Fibroblast of villous mesenchyme (primary cell): ENCODE measurements at places on chromosomes 4 and X. TPM values are rescaled to one million over a fixed set of nuclear protein-coding genes. Genes with fewer than 3 reads are reported as not detected.

The FAM9C gene
- under 0.01 TPM in 2 replicates for total RNA-seq

The RASL11B gene
- total RNA-seq, result 0.43 and 1.3 TPM in 2 replicates

The CENPVL2 gene
- total RNA-seq, result not detected in 2 replicates

The MAGEH1 gene
- 37.6 and 37.7 TPM in 2 replicates for total RNA-seq

The REELD1 gene
- total RNA-seq, result not detected in 2 replicates

The MAGEA11 gene
- total RNA-seq, result not detected in 2 replicates

DNA sequence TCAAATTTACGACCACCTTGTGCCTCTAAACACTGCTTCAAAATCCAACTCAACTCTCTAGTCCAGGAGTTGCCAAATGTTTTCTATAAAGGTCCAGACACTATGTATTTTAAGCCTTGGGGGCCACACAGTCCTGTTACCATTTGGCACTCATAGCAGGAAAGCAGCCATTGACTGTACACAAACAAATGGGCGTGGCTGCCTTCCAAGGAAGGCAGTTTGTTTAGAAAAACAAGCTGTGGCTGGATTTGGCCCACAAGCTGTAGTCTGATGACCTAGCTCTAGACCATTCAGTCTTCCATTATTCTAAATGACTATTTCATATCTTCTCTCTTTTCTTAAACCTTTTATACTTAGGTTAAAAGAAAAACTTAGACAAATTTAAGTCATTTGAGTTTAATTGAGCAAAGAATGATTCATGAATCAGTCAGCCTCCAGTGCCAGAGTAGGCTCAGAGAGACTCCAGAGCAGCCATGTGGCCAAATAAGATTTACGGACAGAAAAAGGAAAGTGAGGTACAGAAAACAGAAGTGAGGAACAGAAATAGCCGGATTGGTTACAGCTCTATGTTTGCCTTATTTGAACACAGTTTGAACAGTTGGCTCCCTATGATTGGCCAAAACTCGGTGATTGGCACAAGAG is 825.8 kb upstream of the LCORL start:
- DNase-seq, result peak; percentile 22

DNA sequence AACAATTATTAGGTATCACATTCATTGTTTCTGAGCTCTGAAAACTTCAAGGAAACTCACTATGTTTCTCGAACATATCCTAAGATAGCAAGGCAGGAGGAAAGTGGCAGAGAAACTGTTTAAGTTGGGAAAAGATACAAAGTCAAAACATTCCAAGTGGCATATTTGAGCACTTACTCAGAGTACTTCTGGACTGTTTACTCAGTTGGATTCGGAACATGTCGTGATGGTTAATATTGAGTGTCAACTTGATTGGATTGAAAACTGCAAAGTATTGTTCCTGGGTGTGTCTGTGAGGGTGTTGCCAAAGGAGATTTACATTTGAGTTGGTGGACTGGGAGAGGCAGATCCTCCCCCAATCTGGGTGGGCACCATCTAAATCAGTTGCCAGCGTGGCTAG is 298.3 kb downstream of the IL1RAPL2 start:
- no peak for DNase-seq

- DNase-seq, result no peak
Observed at GRCh38 chr4:119794113-119794512, 165.5 kb upstream of the PDE5A start.

GRCh38 chr4:103197765-103198110 is 405 bp downstream of the CENPE start:
- DNase-seq, result no peak

GRCh38 chrX:124392794-124393193 is 46.4 kb downstream of the SH2D1A start:
- no peak for DNase-seq

- DNase-seq, result no peak
Observed at GRCh38 chr4:35538807-35539206, 705.5 kb downstream of the ARAP2 start.

GRCh38 chrX:46823481-46823880 is 13.4 kb upstream of the RP2 start:
- DNase-seq, result no peak

DNA sequence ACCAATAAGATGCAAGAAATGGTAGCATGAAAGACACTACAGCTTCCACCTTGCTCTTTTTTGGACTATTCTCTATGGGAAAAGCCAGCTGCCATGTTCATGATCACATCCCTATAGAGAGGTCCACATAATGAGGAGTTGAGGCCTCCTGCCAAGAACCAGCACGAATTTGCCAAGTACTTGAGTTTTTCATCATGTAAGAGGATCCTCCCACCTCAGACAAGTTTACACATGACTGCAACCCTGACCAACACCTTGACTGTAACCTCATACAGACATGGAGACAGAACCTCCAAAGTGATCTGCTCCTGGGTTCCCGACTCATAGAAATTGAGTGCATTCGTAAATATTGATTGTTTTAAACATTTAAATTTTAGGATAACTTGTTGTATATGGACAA is 135.2 kb upstream of the TSPAN5 start:
- DNase-seq, result no peak
